ENCODE measurements at places on chromosomes 7 and 10. TPM values are rescaled to one million over a fixed set of nuclear protein-coding genes. Genes with fewer than 3 reads are reported as not detected.

Gene ADAM12
- total RNA-seq, result 0.65 TPM

Gene ZNF138
- total RNA-seq, result 6.0 TPM

Gene CHAT
- not detected for total RNA-seq

Gene C10orf105
- under 0.01 TPM for total RNA-seq

Gene FAM20C
- 6.5 TPM for total RNA-seq

Gene SPAM1
- not detected for total RNA-seq

Gene STAG3
- total RNA-seq, result 2.0 TPM

Gene MYOF
- total RNA-seq, result 383 TPM

Gene PLEKHS1
- total RNA-seq, result under 0.01 TPM

Gene MYPN
- under 0.01 TPM for total RNA-seq

Gene WEE2
- not detected for total RNA-seq

Gene ABCA13
- total RNA-seq, result under 0.01 TPM

Gene INA
- 0.33 TPM for total RNA-seq

Gene CYP2C19
- not detected for total RNA-seq

Gene GLCCI1
- 0.98 TPM for total RNA-seq

Gene WDR37
- total RNA-seq, result 34.6 TPM

Gene ADRB1
- 12.4 TPM for total RNA-seq

Gene SP4
- total RNA-seq, result 6.7 TPM

Gene TAS2R41
- not detected for total RNA-seq

Gene ASAH2
- 0.86 TPM for total RNA-seq

Gene COPS6
- 84.9 TPM for total RNA-seq

Gene RPEL1
- total RNA-seq, result 0.33 TPM

Gene COL28A1
- not detected for total RNA-seq

Gene ARL4A
- total RNA-seq, result 113 TPM

Gene BICC1
- total RNA-seq, result 0.48 TPM

Gene FAM180A
- total RNA-seq, result not detected

Gene HGF
- 2.3 TPM for total RNA-seq

Gene TRIM74
- not detected for total RNA-seq

Gene TMEM184A
- 0.33 TPM for total RNA-seq

Gene ATOH7
- total RNA-seq, result not detected

Gene LBX1
- total RNA-seq, result not detected

Gene TEX47
- not detected for total RNA-seq

Gene ZNF425
- total RNA-seq, result 2.3 TPM

Gene SAP25
- not detected for total RNA-seq

Gene ZNF37A
- total RNA-seq, result 13.2 TPM

Gene TMEM229A
- not detected for total RNA-seq

Gene ASB10
- total RNA-seq, result not detected

Gene HDAC9
- 14.7 TPM for total RNA-seq

Gene ZNF488
- total RNA-seq, result 0.10 TPM

Gene PNLIP
- not detected for total RNA-seq

Gene LRMDA
- 18.3 TPM for total RNA-seq

Gene LEP
- not detected for total RNA-seq

Gene EBLN1
- total RNA-seq, result not detected

Gene CDC14C
- not detected for total RNA-seq

Gene CYP3A4
- total RNA-seq, result not detected

Gene UPP1
- total RNA-seq, result 34.9 TPM

Gene CREB5
- total RNA-seq, result 5.9 TPM

Gene MYOZ1
- not detected for total RNA-seq

Gene CACNA2D1
- total RNA-seq, result 31.0 TPM

Gene GPC2
- 6.5 TPM for total RNA-seq

Gene PTPRN2
- 1.4 TPM for total RNA-seq

Gene PRSS37
- total RNA-seq, result not detected

Gene SLC26A4
- 4.9 TPM for total RNA-seq

Gene OR13A1
- total RNA-seq, result not detected

Gene TUBAL3
- 1.3 TPM for total RNA-seq

Gene SYT15
- 0.10 TPM for total RNA-seq

Gene ZNF273
- total RNA-seq, result 3.6 TPM

Data from vein endothelial cell (primary cell).